ENCODE measurements at places on chromosomes 12 and 14. TPM values are rescaled to one million over a fixed set of nuclear protein-coding genes. Genes with fewer than 3 reads are reported as not detected.

The KRT80 gene
- total RNA-seq, result 0.12 TPM

The ANO4 gene
- total RNA-seq, result 0.56 TPM

The NTF3 gene
- not detected for total RNA-seq

The ARHGEF40 gene
- 53.6 TPM for total RNA-seq

The SART3 gene
- 30.0 TPM for total RNA-seq

The KRT78 gene
- not detected for total RNA-seq

The FBLN5 gene
- 124 TPM for total RNA-seq

The OASL gene
- total RNA-seq, result 0.37 TPM

The LRTM2 gene
- total RNA-seq, result not detected

The KCNC2 gene
- total RNA-seq, result not detected

The EXOC3L4 gene
- 1.9 TPM for total RNA-seq

The RTL1 gene
- total RNA-seq, result not detected

The KRT73 gene
- total RNA-seq, result not detected

The ISCU gene
- total RNA-seq, result 146 TPM

The CCDC197 gene
- total RNA-seq, result not detected

The NID2 gene
- 852 TPM for total RNA-seq

The RNF212B gene
- not detected for total RNA-seq

The NRXN3 gene
- 0.34 TPM for total RNA-seq

The OS9 gene
- 248 TPM for total RNA-seq

The SLC39A2 gene
- total RNA-seq, result not detected

The L2HGDH gene
- 1.5 TPM for total RNA-seq

The PMEL gene
- 0.44 TPM for total RNA-seq

The POTEG gene
- not detected for total RNA-seq

The SOAT2 gene
- total RNA-seq, result not detected

The FLVCR2 gene
- total RNA-seq, result 3.7 TPM

The ABCC9 gene
- total RNA-seq, result 3.6 TPM

The NELL2 gene
- 0.49 TPM for total RNA-seq

The COX6A1 gene
- 387 TPM for total RNA-seq

The NOVA1 gene
- 17.1 TPM for total RNA-seq

The PHC1 gene
- total RNA-seq, result 15.4 TPM

The TTC7B gene
- total RNA-seq, result 18.2 TPM

The PXN gene
- 63.2 TPM for total RNA-seq

The CACNA2D4 gene
- total RNA-seq, result 3.0 TPM

The P2RX2 gene
- not detected for total RNA-seq

The RIPK3 gene
- 2.2 TPM for total RNA-seq

The CAND1 gene
- total RNA-seq, result 69.0 TPM

The CCDC60 gene
- not detected for total RNA-seq

The MIP gene
- total RNA-seq, result not detected

The EPYC gene
- not detected for total RNA-seq

The IL26 gene
- total RNA-seq, result not detected

The KRT83 gene
- not detected for total RNA-seq

The PMCH gene
- not detected for total RNA-seq

The PTGER2 gene
- 5.6 TPM for total RNA-seq

The HVCN1 gene
- total RNA-seq, result 1.5 TPM

The SDR9C7 gene
- total RNA-seq, result not detected

The TMEM233 gene
- total RNA-seq, result 0.62 TPM

The FOXG1 gene
- 0.05 TPM for total RNA-seq

The IRAK3 gene
- 18.7 TPM for total RNA-seq

The ENTPD5 gene
- 5.9 TPM for total RNA-seq

The ADCY6 gene
- total RNA-seq, result 33.3 TPM

The CATSPERB gene
- total RNA-seq, result not detected

The CDC42BPB gene
- 71.1 TPM for total RNA-seq

The CCDC175 gene
- total RNA-seq, result not detected

The GRIN2B gene
- total RNA-seq, result not detected

The DHRS4 gene
- 53.2 TPM for total RNA-seq

The MANSC1 gene
- 9.8 TPM for total RNA-seq

The TMEM117 gene
- total RNA-seq, result 10.1 TPM

The IFNG gene
- total RNA-seq, result not detected

All from cardiac ventricle fibroblast (primary cell).